HT-29 (cell line): ENCODE measurements at places on chromosomes 4 and X. TPM values are rescaled to one million over a fixed set of nuclear protein-coding genes. Genes with fewer than 3 reads are reported as not detected.
A peak's percentile ranks its signal among the peaks of the same experiment; 100 is the strongest.

DNA sequence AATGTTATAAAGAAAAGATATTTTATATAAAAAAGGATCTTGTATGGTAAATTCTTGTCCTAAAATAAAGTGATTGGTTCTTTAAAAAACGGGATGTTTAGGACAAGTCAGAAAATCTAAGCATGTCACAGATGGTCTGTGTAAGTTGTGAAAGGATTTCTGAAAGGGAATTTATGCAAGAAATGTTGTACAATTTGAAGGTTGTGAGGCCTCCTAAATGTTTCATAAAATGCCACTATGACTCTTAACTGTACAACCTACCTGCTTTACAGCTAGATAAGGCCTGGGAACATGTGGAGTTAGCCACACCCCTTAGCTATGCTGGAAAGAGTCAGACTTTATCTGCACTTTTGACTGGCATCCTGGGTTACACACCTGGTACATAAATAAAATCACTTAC lies 951.5 kb upstream of the POU3F4 start:
- DNase-seq = no peak

Gene TMPRSS11F
- total RNA-seq = not detected in 2 replicates

Gene KCNIP4
- not detected in 2 replicates for total RNA-seq

- peak; percentile 83 for DNase-seq
Measured at GRCh38 chr4:74189331-74190043, 31.6 kb downstream of the MTHFD2L start.

GRCh38 chr4:600850-601515 lies 24.4 kb upstream of the PDE6B start:
- no peak for DNase-seq
